ENCODE measurements at places on chromosomes 3 and 15. TPM values are rescaled to one million over a fixed set of nuclear protein-coding genes. Genes with fewer than 3 reads are reported as not detected.

Gene XIRP1
- total RNA-seq = 650 TPM

Gene EFCC1
- 1.0 TPM for total RNA-seq

Gene HGD
- total RNA-seq = not detected

Gene TMOD2
- 2.8 TPM for total RNA-seq

Gene PRTG
- 0.77 TPM for total RNA-seq

Gene ZDHHC19
- not detected for total RNA-seq

Gene ARIH1
- total RNA-seq = 177 TPM

- no peaks in the 10 kb centered on the region for H3K27me3 ChIP-seq
- no peaks in the 10 kb centered on the region for H3K36me3 ChIP-seq
- H3K4me3 ChIP-seq = no peak overlapping the region
- DNase-seq = no peak
Observed at GRCh38 chr3:192433704-192434103, 293.6 kb downstream of the FGF12 start.

- H3K27ac ChIP-seq = no peak overlapping the region
- DNase-seq = no peak
- no peak overlapping the region for H3K4me3 ChIP-seq
- H3K36me3 ChIP-seq = no peaks in the 10 kb centered on the region
Observed at GRCh38 chr3:85427467-85427866, 468.7 kb downstream of the CADM2 start.

DNA sequence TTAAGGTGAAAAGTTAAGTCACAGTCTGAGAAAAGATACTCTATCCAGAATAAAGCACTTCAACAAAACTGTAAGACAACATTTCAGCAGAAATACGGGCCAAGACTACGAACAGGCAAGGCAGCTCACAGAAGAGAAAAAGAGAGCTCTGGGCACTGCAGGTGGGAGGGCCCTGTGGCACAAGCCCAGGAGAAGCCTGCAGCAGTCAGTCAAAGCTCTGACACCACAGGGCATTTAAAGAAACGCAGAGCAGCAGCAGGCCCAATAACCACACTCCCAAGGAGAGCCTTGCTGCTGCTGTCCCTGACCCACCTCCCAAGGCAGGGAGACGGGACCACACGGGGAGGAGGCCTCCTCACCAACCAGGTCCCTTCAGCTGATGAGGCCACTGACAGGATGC, 19.2 kb downstream of the CHSY1 start:
- H3K4me3 ChIP-seq = no peak overlapping the region
- no peak for DNase-seq
- peaks cover 68% of the 10 kb centered on the region for H3K36me3 ChIP-seq
- no peak overlapping the region for H3K27ac ChIP-seq

GRCh38 chr3:8403996-8404395, 97.6 kb upstream of the LMCD1 start:
- H3K27me3 ChIP-seq = no peaks in the 10 kb centered on the region
- H3K27ac ChIP-seq = no peak overlapping the region
- no peak for DNase-seq
- no peaks in the 10 kb centered on the region for H3K36me3 ChIP-seq

GRCh38 chr3:73284472-73284871, 223.0 kb downstream of the EBLN2 start:
- H3K27me3 ChIP-seq = no peaks in the 10 kb centered on the region
- H3K4me1 ChIP-seq = no peaks in the 10 kb centered on the region
- no peaks in the 10 kb centered on the region for H3K36me3 ChIP-seq
- no peak overlapping the region for H3K4me3 ChIP-seq
- no peak for DNase-seq

DNA sequence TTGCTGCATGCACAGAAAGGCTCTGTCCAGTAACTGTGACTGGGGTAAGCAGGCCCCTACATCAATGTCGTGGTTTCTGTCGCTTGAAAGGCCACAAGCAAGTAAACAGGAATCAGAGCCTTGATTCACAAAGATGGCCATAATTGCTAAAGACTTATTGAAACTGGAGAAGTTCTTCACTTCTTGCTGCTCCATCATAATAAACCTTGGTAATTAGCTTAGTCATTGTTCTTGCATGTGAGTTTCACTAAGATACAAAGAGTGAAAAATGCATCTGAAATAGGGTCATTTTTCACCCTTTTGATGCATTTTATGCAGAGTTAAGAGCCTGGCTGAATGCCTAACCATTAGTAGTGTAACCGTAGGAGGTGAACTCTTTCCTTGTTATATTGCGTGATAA, 3.2 kb downstream of the SEMA6D start:
- H3K27ac ChIP-seq = no peak overlapping the region
- no peaks in the 10 kb centered on the region for H3K36me3 ChIP-seq
- peaks cover 35% of the 10 kb centered on the region for H3K4me1 ChIP-seq

GRCh38 chr3:195084746-195085145, 186.2 kb downstream of the XXYLT1 start:
- no peaks in the 10 kb centered on the region for H3K36me3 ChIP-seq
- H3K4me1 ChIP-seq = peaks cover 32% of the 10 kb centered on the region
- H3K27ac ChIP-seq = no peak overlapping the region
- no peaks in the 10 kb centered on the region for H3K27me3 ChIP-seq

DNA sequence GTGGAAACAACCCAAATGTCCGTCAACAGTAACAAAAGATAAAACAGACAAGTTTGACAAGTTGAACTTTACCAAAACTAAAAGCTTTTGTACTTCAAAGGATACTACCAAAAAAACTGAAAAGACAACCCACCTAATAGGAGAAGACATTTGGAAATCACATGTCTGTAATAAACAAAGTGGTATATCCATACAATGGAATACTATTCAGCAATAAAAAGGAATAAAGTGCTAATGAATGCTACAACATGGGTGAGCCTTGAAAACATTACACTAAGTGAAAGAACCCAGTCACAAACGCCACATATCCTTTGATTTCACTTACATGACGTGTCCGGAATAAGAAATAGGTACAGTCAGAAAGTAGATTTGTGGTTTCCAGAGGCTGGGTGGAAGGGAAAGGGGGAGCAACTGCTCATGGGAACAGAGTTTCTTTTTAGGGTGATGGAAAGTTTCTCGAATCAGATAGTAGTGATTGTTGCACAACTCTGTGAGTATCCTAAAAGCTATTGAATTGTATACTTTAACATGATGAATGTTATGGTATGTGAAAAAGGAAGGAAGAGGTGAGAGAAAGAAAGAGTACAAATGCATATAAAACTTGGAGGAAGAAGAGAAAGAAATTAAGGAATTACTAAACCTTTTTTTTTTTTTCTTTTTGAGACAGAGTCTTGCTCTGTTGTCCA, 72.7 kb upstream of the ABHD2 start:
- no peak overlapping the region for H3K27ac ChIP-seq
- H3K4me3 ChIP-seq = no peak overlapping the region
- peaks cover 15% of the 10 kb centered on the region for H3K4me1 ChIP-seq
- no peaks in the 10 kb centered on the region for H3K36me3 ChIP-seq

DNA sequence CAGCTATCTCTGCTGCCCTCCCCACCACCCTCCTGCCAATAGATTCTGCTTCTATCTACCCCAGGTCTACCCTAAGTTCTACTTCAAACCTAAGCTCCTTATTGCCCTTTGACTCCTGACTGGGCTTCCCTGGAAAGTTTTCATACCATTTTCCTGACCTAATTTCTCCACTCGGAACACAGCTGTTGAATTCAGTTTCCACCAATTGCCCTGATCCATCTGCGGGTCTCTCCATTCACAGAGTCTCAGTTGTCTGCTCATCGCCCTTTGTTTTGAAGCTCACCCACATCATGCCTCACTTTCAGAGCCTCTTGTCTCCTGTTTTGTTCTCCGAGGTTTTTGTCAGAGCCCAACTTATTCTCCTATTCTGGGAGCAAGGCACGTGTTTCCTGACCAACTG, 56.8 kb upstream of the ABI3BP start:
- H3K27ac ChIP-seq = no peak overlapping the region
- peaks cover 4% of the 10 kb centered on the region for H3K4me1 ChIP-seq
- H3K27me3 ChIP-seq = no peaks in the 10 kb centered on the region
- no peaks in the 10 kb centered on the region for H3K36me3 ChIP-seq

DNA sequence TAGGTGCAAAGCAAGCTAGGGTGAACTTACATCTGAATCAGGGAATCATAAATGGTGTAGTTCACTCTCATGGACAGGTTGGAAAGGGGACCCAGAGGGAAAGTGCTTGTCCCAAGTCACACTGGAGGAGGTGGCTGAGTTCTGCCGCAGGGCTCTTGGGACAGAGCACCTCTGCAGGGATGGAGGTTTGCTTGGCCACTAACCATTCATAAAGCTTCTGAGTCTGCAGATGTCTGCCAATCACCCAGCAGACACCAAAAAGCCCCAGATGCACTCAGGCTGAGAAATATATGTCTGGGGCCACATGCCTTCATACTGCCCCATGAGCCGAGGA, 17.9 kb upstream of the RTP2 start:
- no peak for DNase-seq
- H3K27me3 ChIP-seq = no peaks in the 10 kb centered on the region
- no peaks in the 10 kb centered on the region for H3K4me1 ChIP-seq
- H3K36me3 ChIP-seq = peaks cover 3% of the 10 kb centered on the region

GRCh38 chr3:38102444-38102814, 34.5 kb downstream of the ACAA1 start:
- no peak overlapping the region for H3K4me3 ChIP-seq
- H3K27ac ChIP-seq = no peak overlapping the region
- DNase-seq = no peak
- no peaks in the 10 kb centered on the region for H3K4me1 ChIP-seq
- peaks cover 16% of the 10 kb centered on the region for H3K27me3 ChIP-seq

- H3K27me3 ChIP-seq = no peaks in the 10 kb centered on the region
- no peaks in the 10 kb centered on the region for H3K4me1 ChIP-seq
- no peak overlapping the region for H3K4me3 ChIP-seq
- H3K36me3 ChIP-seq = no peaks in the 10 kb centered on the region
- no peak overlapping the region for H3K27ac ChIP-seq
Observed at GRCh38 chr15:82132096-82132495, 86.3 kb upstream of the MEX3B start.

DNA sequence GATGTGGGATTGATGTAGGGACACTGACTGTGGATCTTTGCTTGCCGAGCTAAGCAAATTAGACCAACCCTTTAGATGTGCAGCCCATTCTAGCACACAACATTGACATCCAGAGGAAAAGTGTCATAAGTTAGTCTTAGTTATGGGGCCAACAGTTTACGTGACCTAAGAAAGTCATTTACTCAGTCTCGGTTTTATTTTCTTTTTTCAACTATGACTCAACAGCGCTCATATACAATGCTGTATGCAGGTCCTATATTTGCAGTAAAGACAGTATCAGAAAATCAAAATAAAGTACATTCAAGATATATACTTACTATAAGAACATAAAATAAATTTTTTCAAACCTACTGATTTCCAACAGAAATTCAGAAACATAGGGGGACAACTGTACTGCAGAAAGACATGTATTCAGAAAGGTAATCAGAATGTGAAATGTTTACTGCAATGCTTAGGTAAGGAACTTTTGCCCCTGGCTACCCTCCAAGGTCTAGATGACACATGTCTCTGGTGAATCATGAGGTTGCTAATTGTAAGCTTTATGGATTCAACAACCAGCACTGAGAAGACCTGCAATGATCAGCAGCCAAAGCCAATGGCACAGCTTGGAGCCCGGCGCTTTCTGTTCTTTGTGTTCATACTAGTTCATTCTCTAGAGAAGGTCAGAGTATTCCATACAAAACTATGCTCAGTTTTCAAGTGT, 317.5 kb upstream of the CNTN6 start:
- no peaks in the 10 kb centered on the region for H3K36me3 ChIP-seq
- H3K4me1 ChIP-seq = no peaks in the 10 kb centered on the region
- no peaks in the 10 kb centered on the region for H3K27me3 ChIP-seq
- H3K27ac ChIP-seq = no peak overlapping the region

DNA sequence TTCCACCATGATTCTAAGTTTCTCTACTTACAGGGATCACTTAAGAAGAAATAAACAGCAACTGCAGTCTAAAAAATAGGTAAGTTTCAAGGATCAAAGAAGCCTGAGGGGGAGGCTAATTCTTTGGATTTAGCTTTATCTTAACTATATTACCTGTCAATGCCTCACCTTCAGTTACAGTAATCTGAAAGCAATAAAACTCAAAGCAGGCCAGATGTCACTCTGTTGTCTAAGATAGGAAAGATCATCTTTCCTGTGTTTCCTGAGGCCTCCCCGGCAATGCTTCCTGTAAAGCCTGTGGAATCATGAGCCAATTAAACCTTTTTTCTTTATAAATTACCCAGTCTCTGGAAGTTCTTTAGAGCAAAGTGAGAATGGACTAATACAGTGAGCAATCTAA, 60.2 kb downstream of the NPTN start:
- peaks cover 4% of the 10 kb centered on the region for H3K36me3 ChIP-seq
- H3K27me3 ChIP-seq = no peaks in the 10 kb centered on the region
- no peak for DNase-seq
- H3K4me1 ChIP-seq = peaks cover 17% of the 10 kb centered on the region

GRCh38 chr3:192887047-192887446, 30.6 kb downstream of the MB21D2 start:
- H3K27ac ChIP-seq = no peak overlapping the region
- H3K27me3 ChIP-seq = no peaks in the 10 kb centered on the region
- no peaks in the 10 kb centered on the region for H3K36me3 ChIP-seq
- DNase-seq = no peak
- no peak overlapping the region for H3K4me3 ChIP-seq

DNA sequence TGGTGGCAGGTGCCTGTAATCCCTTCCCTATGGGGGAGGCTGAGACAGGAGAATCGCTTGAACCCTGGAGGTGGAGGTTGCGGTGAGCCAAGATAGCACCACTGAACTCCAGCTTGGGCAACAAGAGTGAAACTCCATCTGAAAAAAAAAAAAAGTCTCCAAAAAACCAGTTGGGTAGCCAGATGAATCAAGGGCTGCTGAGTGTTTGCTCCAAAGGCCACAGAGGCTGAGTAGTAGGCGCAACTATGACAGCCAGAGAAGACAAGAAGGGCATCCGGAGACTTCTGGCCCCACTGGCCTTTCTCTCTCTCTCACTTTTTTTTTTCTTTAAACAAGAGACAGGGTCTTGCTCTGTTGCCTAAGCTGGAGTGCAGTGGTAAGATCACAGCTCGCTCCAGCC, 131.8 kb downstream of the SMAD6 start:
- no peaks in the 10 kb centered on the region for H3K27me3 ChIP-seq
- peaks cover 16% of the 10 kb centered on the region for H3K4me1 ChIP-seq
- H3K36me3 ChIP-seq = no peaks in the 10 kb centered on the region
- no peak overlapping the region for H3K27ac ChIP-seq
- DNase-seq = no peak

- no peaks in the 10 kb centered on the region for H3K36me3 ChIP-seq
- H3K4me1 ChIP-seq = peaks cover 16% of the 10 kb centered on the region
- peaks cover 32% of the 10 kb centered on the region for H3K27me3 ChIP-seq
- no peak overlapping the region for H3K4me3 ChIP-seq
Observed at GRCh38 chr3:64445109-64445943, 220.1 kb upstream of the PRICKLE2 start.

GRCh38 chr15:39381517-39381916, 199.4 kb upstream of the THBS1 start:
- no peaks in the 10 kb centered on the region for H3K27me3 ChIP-seq
- no peak overlapping the region for H3K27ac ChIP-seq
- no peaks in the 10 kb centered on the region for H3K36me3 ChIP-seq
- no peak for DNase-seq
- H3K4me3 ChIP-seq = no peak overlapping the region

All from heart right ventricle (tissue), 16 donors.